ENCODE measurements at places on chromosomes 7 and 10. TPM values are rescaled to one million over a fixed set of nuclear protein-coding genes. Genes with fewer than 3 reads are reported as not detected.
A peak's percentile ranks its signal among the peaks of the same experiment; 100 is the strongest.

- no peak overlapping the region for H3K27ac ChIP-seq
- no peaks in the 10 kb centered on the region for H3K4me1 ChIP-seq
- no peaks in the 10 kb centered on the region for H3K27me3 ChIP-seq
- no peak for DNase-seq
These were observed 301.7 kb downstream of the CSTF2T start for GRCh38 chr10:51397695-51398094.

Gene SEMA4G
- 46.2 TPM for total RNA-seq

Gene PNLIPRP1
- total RNA-seq: not detected

Gene HOXA7
- total RNA-seq: not detected

DNA sequence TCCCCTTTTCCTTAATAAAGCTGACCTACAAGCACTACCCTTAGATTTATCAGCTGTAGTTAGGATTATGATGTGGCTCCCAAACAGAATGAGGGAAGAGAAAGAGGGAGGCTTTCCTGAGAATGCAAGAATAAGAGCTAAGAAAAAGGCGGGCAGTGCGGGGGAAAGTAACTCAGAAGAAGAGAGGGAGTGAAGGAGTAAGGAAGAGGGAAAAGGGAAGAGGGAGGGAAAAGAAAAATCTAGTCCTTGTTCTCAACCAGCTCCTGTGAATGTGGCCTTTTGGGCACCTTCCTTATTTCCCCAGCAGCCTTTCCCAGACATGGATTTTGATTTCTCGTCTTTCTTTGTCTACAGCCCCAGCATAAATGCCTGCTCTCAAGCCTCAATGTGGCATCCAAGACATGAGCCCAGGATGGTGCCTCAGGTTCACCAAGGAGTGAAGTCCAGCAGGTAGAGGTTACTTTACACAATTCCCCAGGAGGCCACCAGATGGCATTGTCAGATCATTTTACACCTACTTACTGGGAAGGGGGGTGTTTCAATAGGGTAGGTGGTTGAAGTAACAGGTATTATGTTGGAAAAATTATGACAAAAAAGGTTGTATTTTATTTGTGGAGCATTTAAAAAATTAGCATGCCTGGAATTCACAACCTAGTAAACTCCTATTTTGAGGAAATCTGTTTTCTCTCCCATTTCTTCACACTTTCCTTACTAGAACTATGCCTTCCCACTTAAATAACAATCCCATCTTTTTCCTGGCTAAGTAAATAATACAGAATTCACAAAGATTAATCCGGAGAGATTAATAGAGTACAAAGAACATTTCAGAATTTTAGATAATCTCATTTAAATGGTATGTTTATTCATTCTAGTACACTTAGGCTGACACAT, 106.5 kb downstream of the HTR7 start:
- DNase-seq: peak; percentile 49
- H3K27me3 ChIP-seq: no peaks in the 10 kb centered on the region
- H3K36me3 ChIP-seq: no peaks in the 10 kb centered on the region
- no peaks in the 10 kb centered on the region for H3K4me1 ChIP-seq

GRCh38 chr10:59435707-59436106, 73.4 kb upstream of the FAM13C start:
- DNase-seq: no peak
- no peak overlapping the region for H3K4me3 ChIP-seq
- H3K27ac ChIP-seq: no peak overlapping the region
- no peaks in the 10 kb centered on the region for H3K27me3 ChIP-seq

GRCh38 chr10:22624287-22624738, 90.1 kb downstream of the PIP4K2A start:
- H3K4me1 ChIP-seq: peaks cover 85% of the 10 kb centered on the region
- no peaks in the 10 kb centered on the region for H3K27me3 ChIP-seq
- peak overlapping the region; percentile 69 for H3K27ac ChIP-seq
- peak; percentile 97 for DNase-seq
- no peaks in the 10 kb centered on the region for H3K36me3 ChIP-seq

- H3K4me1 ChIP-seq: peaks cover 56% of the 10 kb centered on the region
- H3K27ac ChIP-seq: peak overlapping the region; percentile 99
- DNase-seq: peak; percentile 100
- H3K27me3 ChIP-seq: no peaks in the 10 kb centered on the region
- H3K4me3 ChIP-seq: peak overlapping the region; percentile 80
These were observed 262.2 kb downstream of the BAMBI start for GRCh38 chr10:28939281-28940157.

DNA sequence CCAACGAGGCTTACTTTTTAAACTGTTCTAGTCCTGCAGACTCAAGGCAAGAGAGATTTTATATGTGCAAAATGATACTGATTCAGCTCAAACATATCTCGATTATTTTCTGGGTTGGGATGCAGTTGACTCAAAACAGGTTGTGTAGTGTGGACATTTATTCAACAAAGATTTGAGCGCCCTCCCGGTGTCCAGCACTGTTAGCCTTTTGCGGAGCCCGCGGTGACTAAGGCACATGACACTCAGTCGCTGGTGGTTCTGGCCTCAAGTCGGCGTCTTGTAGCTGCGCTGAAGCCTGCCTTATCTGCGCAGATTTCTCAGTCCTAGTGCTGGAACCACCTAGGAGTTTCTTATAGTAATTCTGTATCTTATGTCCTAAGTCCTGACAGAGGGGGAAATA, 938 bp upstream of the CADPS2 start:
- H3K27ac ChIP-seq: peak overlapping the region; percentile 89
- no peaks in the 10 kb centered on the region for H3K36me3 ChIP-seq
- DNase-seq: peak; percentile 66
- peak overlapping the region; percentile 92 for H3K4me3 ChIP-seq
- H3K27me3 ChIP-seq: no peaks in the 10 kb centered on the region
- peaks cover 43% of the 10 kb centered on the region for H3K4me1 ChIP-seq

DNA sequence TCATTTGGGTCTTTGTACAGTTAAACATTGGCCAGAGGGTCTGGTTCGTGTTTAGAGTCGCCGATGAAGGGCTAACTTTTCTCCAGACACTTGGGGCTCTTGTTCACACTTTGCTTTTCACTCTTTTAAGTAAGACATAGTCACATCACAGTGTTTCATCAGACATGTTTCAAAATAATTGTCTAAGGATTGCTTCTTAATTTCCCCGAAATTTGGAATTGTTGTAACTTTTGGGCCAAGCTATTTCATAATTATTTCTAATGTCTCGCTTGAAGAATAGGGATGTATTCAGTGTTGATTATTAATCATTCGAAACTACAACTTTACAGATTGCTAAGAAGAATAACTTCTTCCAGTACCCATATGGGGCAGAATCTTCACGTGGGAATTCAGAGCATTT, 92.8 kb downstream of the TCF7L2 start:
- no peak overlapping the region for H3K27ac ChIP-seq
- H3K36me3 ChIP-seq: peaks cover 20% of the 10 kb centered on the region
- no peaks in the 10 kb centered on the region for H3K27me3 ChIP-seq
- no peak overlapping the region for H3K4me3 ChIP-seq
- no peaks in the 10 kb centered on the region for H3K4me1 ChIP-seq

GRCh38 chr10:104045151-104046089, 40.3 kb downstream of the COL17A1 start:
- DNase-seq: peak; percentile 45
- no peaks in the 10 kb centered on the region for H3K36me3 ChIP-seq
- no peak overlapping the region for H3K4me3 ChIP-seq
- peaks cover 6% of the 10 kb centered on the region for H3K27me3 ChIP-seq

Gene SMKR1
- total RNA-seq: not detected

Gene NPC1L1
- total RNA-seq: 3.8 TPM

Gene CCL24
- total RNA-seq: not detected

DNA sequence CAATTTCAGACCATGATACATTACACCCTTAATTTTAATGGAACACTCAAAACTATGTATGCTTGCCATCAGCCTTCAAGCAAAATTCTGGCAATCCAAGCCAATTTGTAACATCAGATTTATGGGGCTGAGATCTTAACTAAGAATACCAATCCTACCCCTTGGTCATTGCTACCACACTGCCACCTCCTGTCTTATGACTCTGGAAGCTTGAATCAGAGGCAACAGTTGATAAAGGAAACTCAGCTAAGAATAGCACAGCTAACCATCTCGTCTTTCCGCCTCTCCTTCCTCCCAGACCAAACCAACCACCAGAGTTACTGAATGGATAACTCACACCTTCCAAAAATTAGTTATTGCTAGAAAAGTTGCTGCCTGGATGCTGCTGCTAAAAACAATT, 7.4 kb downstream of the IGF2BP3 start:
- peaks cover 66% of the 10 kb centered on the region for H3K4me1 ChIP-seq
- H3K27ac ChIP-seq: no peak overlapping the region
- peaks cover 33% of the 10 kb centered on the region for H3K36me3 ChIP-seq
- no peaks in the 10 kb centered on the region for H3K27me3 ChIP-seq
- DNase-seq: no peak

DNA sequence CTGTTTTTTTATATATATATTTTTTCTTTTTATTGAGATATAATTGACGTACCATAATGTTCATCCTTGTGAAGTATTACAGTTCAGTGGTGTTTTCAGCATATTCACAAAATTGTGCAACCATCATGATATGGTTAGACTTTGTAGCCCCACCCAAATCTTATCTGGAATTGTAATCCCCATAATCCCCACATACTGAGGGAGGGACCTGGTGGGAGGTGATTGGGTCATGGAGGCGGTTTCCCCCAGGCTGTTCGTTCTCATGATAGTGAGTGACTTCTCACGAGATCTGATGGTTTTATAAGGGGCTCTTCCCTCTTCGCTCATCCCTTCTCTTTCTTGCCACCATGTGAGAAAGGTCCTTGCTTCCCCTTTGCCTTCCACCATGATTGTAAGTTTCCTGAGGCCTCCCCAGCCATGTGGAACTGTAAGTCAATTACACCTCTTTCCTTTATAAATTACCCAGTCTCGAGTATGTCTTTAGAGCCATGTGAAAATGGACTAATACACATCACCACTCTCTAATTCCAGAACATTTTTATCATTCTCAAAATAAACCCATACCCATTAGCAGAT, 73.9 kb upstream of the SMNDC1 start:
- H3K4me1 ChIP-seq: peaks cover 21% of the 10 kb centered on the region
- H3K27ac ChIP-seq: no peak overlapping the region
- no peak for DNase-seq

GRCh38 chr10:80581469-80581835, 43.8 kb downstream of the SH2D4B start:
- peaks cover 27% of the 10 kb centered on the region for H3K27me3 ChIP-seq
- no peaks in the 10 kb centered on the region for H3K36me3 ChIP-seq
- no peaks in the 10 kb centered on the region for H3K4me1 ChIP-seq
- no peak overlapping the region for H3K27ac ChIP-seq

GRCh38 chr7:29139796-29140195, 6.5 kb downstream of the CPVL start:
- no peaks in the 10 kb centered on the region for H3K27me3 ChIP-seq
- H3K4me1 ChIP-seq: peaks cover 69% of the 10 kb centered on the region
- H3K4me3 ChIP-seq: no peak overlapping the region
- no peaks in the 10 kb centered on the region for H3K36me3 ChIP-seq
- H3K27ac ChIP-seq: no peak overlapping the region

DNA sequence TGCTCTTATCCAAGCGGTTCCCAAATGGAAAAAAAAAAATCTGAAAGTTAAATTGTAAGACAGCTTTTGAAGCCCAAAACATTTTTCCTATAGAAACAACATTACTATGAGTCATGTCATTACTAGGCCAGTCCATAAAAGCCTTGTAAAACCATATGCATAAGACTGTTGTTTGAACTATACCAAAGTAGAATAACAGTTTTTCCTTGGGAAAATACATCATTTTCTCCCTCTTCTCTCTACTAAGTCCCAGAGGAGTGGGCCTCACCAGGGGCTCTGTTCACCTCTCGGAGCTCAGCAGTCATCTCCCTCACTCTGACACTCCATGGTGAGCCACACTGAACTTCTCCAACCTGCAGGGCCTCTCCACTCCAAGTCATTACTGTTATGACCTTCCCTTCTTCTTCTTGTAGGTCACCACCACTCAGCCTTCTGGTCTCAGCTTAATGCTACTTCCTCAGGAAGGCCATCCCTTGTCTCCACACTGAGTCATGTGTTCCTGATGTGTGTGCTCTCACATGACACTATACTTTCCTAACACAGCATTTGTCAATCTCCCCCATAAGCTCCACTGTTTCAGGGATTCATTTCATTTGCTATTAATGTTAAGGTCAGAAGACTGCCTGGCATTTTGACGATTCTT, 32.5 kb downstream of the ZNF438 start:
- DNase-seq: no peak
- H3K27ac ChIP-seq: no peak overlapping the region
- H3K27me3 ChIP-seq: no peaks in the 10 kb centered on the region
- no peaks in the 10 kb centered on the region for H3K36me3 ChIP-seq

DNA sequence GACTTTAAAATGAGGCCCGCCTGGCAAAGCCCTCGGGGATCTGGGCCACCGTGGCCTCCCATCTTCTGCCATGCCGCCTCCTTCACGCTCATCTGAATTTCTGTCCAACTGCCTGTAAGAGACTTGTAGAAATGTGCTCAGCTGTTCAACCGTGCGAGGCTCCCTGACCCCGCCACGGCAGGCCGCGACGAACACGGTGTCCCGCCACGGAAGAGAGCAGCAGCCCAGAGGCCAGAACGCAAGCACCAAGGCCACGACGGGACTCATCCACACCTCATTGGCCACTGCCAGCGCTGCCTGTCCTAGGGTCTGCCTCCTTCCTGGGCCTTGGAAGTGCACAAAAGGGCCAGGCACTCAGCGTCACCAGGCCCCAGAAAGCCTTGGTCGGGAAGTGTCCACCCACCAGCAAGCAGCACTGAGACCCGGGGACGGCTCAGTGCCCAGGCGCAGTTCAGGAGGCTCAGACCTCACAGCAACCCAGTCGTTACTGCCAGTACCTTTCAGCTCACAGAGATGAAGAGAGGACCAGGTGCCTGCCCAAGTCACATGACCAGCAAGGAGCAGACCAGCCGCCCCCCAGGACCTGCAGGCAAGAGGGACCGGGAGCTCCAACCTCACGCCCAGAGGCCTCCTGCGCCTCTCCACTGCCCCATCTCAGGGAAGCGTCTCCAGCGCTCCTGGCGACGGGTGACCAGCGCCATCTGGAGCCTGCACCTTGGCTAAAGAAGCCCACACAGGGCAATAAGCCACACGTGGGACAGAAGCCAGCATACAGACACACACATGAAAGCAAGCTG, 85.9 kb downstream of the MAD1L1 start:
- H3K36me3 ChIP-seq: peaks cover 26% of the 10 kb centered on the region
- no peaks in the 10 kb centered on the region for H3K27me3 ChIP-seq
- no peak for DNase-seq
- H3K4me3 ChIP-seq: no peak overlapping the region
- peaks cover 34% of the 10 kb centered on the region for H3K4me1 ChIP-seq

- no peak overlapping the region for H3K27ac ChIP-seq
- H3K4me3 ChIP-seq: no peak overlapping the region
- no peak for DNase-seq
- H3K27me3 ChIP-seq: no peaks in the 10 kb centered on the region
- no peaks in the 10 kb centered on the region for H3K4me1 ChIP-seq
These were observed 26.1 kb downstream of the INPP5A start for GRCh38 chr10:132563485-132564248.

Gene CLCN1
- total RNA-seq: not detected

GRCh38 chr7:19376538-19376937, 231.3 kb upstream of the FERD3L start:
- no peak overlapping the region for H3K4me3 ChIP-seq
- DNase-seq: no peak
- no peaks in the 10 kb centered on the region for H3K4me1 ChIP-seq
- H3K36me3 ChIP-seq: no peaks in the 10 kb centered on the region
- H3K27ac ChIP-seq: no peak overlapping the region
- no peaks in the 10 kb centered on the region for H3K27me3 ChIP-seq
